ENCODE measurements at places on chromosomes 12 and 14.

GRCh38 chr14:52119030-52119429, 50.2 kb upstream of the NID2 start:
- DNase-seq: no peak

DNA sequence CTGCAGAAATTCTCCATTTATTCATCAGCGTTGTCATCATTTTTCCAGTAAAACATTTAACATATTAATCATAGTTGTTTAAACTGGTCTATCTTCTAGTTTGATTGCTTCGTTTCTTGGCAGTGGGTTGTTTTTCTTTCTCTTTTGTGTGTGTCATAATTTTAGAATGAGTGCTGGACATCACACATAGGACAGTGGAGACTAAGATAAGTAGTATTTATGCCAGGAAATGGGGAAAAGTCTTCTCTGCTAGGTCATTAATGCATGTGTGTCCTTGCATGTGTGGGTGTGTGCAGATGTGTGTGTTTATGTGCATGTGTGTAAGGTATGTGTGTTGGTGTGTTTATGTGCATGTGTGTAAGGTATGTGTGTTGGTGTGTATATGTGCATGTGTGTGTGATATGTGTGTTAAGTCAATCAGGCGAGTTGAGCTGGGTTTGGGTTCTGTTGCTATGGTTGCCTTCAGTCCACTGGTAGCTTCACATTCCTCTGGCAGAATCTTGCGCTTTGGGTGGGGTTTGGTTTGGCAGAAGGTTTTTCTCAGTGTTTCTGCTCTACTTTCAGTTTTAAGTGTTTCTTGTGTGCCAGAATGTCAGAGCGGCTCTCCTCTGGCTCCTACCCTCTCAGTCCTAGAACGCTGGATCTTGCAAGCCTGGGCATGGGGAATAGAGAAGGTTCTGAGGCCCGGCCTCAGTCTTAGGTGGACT, 7.8 kb upstream of the ADGRD1 start:
- no peak for DNase-seq

DNA sequence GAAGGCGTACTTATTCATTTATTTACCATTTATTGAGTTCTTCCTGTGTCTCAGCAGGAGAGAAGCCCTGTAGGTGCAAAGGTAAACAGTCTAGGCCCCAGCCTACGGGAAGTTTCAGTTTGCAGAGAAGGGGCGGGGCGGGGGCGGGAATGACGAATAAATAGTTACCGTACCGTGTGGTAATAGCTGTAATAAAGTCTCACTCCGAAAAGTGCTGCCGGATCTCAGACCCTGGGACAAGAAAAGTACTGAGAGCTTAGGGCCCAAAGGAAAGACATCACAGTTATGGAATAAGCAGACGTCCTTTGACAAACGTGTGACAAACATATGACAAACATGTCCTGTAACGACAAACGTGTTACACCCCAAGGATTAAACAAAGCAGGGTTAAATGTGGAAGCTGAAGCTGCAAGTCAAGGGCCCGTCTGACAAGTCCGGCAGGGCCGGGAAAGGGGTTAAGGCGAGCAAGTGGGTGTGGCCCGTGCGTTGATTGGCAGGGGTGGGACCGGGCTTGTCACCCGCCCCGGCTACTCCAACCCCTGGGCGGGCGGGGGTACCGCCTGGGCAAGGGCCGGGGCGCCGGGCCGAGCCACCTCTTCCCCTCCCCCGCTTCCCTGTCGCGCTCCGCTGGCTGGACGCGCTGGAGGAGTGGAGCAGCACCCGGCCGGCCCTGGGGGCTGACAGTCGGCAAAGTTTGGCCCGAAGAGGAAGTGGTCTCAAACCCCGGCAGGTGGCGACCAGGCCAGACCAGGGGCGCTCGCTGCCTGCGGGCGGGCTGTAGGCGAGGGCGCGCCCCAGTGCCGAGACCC, at the start of gene LRP10:
Gene LRP10 (plus strand): TSS at position 517 of the 809 bp plus-strand sequence. CDS start 564 bp downstream, outside the sequence.
- DNase-seq: peak; percentile 41

DNA sequence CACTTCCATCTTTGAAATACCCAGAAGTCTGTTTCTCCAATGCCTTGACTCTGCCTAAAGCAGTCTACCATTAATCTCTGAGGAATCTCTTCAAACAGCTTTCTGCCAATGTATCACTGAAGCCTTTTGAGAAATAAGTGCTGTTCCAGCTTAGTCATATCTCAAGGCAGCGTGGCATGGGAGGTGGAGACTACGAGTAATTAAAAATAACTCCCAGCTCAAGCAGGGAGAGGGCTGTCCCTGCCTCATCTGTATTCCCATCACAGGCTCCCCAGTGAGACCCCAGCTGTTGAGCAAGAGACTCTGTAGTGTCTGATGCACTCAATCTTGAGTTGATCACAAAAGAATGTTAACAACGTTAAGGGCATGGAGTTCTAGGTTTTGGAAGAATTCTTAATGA, 700.6 kb downstream of the DIO2 start:
- no peak for DNase-seq

DNA sequence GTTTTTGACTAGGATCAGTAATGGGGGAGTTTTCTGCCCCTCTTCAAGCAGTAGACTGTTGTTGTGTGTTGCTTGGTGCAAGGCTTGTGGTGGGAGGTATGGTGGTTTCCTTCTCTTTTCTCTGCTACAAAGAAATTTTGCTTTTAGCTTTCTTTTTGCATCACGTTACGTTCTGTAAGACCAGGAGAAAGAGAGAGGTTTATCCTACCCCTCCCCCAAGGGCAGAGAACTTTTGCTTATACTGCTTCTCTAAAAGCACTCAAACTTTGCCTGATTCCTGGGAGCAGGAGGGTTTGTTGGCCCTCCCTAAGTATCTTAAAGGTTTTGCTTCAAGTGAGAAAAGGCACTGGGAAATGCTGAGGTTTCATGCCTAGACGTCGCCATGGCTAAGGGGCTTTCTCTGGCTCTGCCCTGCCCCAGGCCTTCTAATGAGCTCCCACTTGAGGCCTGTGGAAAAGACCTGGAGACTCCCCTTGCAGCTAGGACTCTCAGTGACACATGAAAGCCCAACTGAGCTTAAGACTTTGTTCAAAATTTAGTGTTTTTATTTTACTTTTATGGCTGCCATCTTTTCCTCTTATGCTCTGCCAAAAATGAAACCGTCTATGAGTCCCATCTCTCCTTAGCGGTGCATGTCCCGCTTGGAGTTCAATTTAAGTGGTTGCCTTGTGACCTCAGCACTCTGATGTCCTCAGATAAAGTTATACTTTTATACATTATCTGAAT, 49.2 kb downstream of the EIF2S3B start:
- no peak for DNase-seq

- no peak for DNase-seq
Observed at GRCh38 chr12:89821896-89822295, 113.3 kb upstream of the ATP2B1 start.

DNA sequence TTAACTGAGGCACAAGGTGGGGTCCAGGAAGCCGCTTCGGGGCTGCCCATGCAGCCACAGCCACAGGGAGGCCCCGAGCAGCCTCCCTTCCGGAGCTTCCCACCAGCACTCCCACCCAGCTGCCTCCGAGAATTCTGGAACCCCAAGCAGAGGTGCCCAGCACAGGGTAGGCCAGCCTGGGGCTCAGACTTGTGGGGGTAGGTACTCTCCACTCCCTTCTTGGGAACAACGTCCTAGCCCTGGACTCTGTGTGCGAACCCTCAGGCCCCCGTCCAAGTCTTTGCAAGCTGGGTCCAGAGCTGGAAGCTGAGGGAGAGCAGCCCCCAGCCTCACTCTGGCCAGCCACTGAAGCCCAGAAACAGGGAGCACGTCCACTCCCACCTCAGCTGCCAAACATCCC, 16.1 kb downstream of the ITPK1 start:
- DNase-seq: no peak

DNA sequence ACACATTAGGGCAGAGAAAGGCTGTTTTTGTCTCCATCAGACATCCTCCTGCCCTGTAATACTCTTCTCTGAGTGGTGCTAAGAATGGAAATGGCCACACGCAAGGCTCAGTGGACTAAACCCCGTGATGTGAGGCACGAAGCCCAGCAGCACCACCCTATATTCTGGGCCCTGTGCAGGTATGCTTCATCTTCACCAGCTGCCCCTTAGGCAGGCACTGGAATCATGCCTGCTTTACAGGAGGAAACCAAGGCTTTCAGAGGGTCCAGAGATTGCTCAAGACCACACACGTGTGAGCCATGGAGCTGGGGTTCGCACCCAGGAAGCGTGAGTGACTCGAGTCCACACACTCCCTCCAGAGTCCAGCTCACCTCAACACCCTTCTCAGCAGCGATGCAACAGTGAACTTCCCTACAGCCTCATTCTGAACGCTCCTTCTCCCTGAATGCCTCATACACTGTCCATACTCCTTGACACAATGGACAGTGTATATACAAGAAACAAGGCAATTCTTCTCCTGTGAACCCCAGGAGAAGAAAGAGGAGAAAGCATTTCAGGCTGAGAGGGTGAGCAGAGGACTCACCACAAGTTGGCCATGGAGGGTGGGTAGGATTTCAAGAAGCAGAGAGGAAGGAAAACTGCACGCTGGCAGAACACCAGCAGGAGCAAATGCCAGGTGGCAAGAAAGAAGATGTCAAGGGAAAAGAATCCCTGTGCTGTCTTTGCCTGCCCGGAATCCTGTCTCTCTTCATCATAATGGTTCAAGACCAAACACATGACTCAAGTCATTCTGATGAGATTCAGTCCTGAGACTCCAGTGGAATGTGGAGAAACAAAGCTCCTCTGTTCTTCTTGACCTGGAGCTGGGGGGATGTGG, 39.1 kb downstream of the NT5DC3 start:
- no peak for DNase-seq

- no peak for DNase-seq
Observed at GRCh38 chr12:116456330-116457082, 102.7 kb upstream of the MAP1LC3B2 start.

DNA sequence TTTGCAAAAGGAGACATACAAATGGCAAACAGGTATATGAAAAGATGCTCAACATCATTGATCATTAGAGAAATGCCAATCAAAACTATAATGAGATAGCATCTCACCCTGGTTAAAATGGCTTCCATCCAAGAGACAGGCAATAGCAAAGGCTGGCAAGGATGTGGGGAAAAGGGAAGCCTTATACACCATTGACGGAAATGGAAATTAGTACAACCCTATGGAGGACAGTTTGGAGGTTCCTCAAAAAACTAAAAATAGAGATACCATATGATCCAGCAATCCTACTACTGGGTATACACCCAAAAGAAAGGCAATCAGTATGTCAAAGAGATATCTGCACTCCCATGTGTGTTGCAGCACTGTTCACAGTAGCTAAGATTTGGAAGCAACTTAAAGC, 17.3 kb upstream of the CKAP4 start:
- no peak for DNase-seq

DNA sequence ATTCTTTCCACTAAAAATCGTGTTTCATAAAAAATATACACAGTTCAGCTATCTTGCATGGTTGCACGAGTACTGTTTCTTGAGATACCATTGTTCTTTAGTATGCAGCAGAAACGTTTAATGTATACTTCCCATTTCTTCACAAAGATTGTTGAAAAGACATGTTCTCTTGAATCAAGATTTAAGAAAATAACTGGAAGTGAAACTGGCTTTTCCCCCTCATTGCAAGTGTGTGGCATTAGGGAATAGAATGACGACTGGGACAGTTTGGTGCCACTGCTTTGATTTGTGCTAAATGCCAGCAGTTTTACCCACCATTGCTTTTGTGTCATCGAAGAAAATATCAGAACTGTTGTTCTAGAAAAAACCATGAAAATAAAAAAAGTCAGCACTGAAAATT, 20.3 kb upstream of the DHRS2 start:
- DNase-seq: no peak

DNA sequence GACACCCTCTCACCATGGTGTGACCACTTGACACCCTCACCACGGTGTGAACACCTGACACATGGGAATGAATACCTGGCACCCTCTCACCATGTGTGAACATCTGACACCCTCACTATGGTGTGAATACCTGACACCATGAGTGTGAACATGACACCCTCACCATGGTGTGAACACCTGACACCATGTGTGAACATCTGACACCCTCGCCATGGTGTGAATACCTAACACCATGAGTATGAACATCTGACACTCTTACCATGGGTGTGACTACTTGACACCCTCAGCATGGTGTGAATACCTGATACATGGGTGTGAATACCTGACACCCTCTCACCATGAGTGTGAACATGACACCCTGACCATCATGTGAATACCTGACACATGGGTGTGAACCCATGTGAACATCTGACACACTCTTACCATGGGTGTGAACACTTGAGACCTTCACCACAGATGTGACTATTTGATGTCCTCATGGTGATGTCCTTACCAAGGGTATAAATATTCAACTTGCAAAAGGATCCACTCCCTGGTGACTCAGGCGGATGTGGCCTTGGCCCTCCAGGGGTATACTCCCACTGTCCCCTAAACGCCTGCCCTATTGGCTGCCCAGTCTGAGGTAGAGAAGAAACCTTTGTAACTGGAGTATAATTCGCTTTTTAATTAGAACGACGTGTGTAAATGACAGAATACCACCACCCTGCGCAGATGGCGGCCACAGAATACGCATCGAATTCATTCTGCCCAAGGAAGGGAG, 29.1 kb downstream of the RFLNA start:
- no peak for DNase-seq

DNA sequence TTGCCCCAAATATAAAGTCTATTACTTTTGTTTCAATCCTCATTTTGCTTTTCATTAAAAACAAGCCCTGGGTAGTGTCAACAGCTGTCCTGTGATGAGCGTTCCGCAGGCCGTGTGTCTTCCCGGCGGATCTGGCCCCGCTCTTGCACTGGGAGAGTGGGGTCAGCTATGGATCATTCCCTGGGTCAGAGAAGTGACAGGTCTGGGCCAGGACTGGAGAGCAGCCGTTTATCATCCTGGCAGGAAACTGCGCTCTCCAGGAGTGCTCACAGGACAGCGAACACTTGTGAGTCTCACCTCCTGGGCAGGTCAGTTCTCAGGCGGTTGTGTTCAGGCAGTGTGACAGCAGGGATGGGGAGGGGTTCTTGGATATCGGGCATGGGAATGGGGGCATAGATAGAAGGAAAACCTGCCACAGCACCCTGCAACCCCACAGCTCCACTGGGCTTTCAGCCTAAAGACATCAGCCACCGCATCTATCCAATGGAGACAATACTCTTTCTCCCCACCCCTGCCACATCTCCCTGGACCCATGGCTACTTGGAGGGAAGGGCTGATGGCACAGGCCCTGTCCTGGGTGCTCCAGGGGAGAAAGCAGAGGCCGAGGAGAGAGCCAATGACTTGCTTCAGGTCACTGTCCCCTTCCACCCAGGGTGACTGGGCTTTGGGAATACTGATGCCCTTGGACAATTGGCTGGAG, 47.8 kb upstream of the CHGA start:
- DNase-seq: no peak

All from NCI-H187 (cell line).